ENCODE measurements at places on chromosomes 2 and 18.

DNA sequence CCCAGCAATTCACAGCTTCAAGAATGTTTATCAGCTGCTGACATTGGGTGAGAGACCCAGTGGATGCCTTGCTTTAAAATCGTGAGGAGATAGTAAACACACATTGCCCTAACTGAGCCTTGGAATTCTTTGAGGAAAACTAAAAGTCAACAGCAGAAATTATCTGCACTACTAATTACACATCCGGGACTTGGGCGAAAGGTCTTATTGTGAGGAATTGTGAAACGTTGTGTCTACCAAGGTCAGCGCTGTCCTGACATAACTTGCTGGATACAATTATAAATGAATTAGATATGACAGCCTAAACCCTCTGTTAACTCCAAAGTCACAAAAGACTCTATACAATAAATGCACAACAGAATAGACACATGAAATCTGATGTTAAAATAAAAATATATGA is 121.4 kb downstream of the ST6GAL2 start:
- no peak for DNase-seq

DNA sequence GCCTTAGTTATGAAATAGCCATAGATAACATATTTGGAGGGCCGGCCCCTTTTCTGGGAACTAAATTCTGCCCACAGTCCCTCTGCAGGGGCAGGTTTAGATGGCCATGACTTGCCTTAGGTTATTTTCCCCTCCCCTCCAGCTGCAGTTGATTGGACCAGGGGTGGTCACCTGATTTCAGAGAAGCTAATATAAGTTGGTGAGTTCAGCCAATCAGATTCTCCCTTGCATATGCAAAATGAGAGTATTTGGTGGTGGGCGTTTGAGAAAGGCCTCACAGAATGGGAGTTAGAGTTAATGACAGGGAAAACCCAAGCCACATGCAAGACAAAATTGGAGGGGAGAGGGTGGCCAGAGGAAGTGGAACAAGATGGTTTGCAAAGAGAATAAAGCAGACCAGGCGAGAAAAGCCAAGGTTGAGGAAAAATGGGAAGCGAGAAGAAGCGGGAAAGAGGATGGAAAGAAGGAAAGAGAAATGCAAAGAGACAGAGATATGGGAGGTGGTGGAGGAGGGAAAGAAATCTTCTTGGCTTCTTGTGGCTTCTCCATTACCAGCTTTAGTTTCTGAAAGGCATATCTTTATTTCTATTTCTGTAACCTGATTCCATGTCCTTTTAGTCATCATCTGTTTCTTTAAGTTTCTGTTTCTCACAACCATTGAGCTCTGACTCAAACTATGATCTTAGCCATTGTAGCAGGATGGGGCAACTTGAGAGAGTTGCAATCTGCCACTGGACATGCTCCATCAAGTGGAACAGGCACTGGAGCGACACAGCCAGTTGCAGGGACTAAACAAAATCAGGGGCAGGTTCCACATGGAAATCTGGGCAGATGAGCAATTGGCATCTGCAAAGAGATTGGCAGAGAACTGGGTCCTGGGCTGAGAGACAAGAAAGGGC is 108.1 kb upstream of the SIX3 start:
- no peak for DNase-seq

GRCh38 chr2:149924028-149924427 is 336.5 kb upstream of the MMADHC start:
- no peak for DNase-seq

- no peak for DNase-seq
Measured at GRCh38 chr2:170739048-170739447, 23.9 kb downstream of the SP5 start.

- DNase-seq: no peak
Measured at GRCh38 chr2:43293744-43294695, 67.6 kb upstream of the ZFP36L2 start.

DNA sequence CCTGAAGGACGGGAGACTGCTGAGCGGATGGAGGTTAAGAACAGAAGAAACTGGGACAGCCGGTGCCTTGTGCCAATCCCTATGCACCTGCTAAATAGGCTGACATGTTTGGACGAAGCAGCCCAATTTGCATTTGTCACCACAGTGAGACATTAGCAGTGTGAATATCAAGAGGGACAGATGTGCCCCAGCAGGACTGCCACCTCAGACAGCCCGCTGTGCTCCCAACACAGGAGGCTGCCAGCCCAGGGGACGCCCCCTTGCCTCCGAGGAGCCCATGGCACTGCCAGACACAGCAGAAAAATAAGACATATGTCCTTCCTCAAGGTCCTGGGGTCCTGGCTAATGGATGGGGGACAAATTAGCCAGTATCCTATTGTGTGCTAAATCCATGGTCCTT is 306.7 kb upstream of the POU3F3 start:
- no peak for DNase-seq

DNA sequence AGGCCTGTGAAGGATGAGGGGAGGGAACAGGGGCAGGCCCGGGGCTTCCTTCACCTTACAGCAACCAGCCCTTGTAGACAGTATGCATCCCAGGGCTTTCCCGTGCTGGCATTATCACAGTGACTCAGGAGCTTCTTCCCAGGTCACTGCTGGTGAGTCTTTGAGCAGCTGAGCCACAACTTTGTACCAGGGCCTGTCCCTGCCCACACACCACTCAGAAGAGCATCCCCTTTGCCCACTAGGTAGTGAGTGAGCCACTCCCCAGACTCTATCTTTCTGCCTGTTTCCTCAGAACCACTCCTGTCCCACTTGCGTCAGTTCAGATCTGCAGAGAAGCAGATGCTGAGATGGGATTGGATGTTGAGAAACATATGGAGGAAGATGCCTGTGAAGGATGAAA is 69.6 kb upstream of the ALPP start:
- DNase-seq: no peak

GRCh38 chr2:60341151-60341550 is 212.3 kb downstream of the BCL11A start:
- no peak for DNase-seq

GRCh38 chr2:178700922-178701342 is 106.3 kb downstream of the TTN start:
- DNase-seq: no peak

GRCh38 chr2:20579866-20580265 is 71.0 kb downstream of the HS1BP3 start:
- DNase-seq: no peak

GRCh38 chr18:48351216-48352050 is 57.8 kb downstream of the ZBTB7C start:
- no peak for DNase-seq

DNA sequence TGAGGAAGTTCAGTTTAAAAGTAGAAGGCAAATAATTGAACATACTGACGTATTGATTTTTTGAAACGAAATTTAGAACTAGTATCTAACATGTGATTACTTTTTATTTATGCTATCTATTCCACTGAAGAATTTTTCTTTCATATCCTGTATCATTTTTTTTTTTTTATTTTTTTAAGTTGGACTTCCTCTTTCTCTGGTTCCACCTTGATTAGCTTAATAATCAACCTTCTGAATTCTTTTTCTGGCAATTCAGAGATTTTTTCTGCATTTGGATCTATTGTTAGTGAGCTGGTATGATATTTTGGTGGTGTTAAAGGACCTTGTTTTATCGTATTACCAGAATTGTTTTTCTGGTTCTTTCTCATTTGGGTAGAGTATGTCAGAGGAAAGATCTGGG is 411.2 kb downstream of the SOX11 start:
- DNase-seq: no peak

DNA sequence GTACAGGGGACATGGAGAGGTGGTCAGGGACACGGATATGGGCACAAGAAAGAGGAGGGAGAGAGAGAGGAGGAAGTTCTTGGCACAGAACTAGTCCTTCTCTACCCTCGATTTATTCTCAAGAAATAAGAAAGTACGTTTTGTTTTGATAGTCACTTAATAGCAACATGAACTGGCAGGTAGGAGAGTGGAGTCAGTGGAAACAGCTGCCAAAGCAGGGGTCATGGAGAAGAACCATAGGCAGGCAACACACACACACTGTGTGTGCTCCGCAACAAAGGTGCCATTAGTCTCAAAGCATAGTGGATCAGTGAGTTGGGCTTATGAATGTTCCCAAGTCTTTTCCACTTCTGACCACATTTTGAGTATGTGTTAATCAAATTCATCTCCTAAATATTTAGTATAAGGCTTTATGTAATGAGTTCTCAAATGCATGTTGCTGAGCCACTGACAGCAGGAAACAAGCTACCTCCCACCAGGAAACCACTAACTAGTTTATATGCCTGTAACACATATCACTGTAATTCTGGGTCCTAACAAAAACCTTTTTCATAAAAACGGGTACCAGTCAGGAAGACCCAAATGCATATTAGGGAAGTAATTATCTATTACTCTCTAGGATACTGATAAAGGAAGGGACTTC is 41.1 kb downstream of the IWS1 start:
- no peak for DNase-seq

GRCh38 chr2:117339980-117340379 is 474.5 kb upstream of the DDX18 start:
- no peak for DNase-seq

DNA sequence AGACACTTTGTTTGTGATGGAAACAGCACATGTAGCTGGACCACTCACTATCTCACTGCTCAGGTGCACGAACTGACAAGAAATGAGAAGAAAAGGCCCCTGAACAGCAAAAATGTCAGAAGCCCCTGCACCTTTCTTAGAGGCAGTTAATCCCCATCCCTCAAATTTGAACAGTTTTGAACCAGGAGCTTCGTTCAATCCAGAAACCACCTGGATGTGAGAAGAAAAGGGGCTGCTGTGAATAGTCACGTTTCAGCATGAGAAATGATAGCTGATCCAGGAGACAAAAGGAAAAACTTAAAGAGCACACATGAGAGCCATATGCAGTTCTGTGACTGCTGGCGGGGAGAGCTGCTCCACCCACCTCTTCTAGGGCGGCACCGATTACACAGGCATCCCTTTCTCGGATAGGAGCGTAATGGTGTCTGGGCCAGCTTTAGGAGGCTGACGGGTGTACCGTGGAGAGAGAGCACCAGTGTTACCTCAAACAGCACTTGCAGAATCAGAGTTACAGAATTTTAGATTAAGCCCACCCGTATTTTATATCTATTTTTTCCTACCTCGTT is 117.0 kb upstream of the EML6 start:
- DNase-seq: no peak

GRCh38 chr2:61733563-61733962 is 120.3 kb downstream of the FAM161A start:
- no peak for DNase-seq

Data from stimulated activated CD8-positive, alpha-beta memory T cell treated with anti-CD3 and anti-CD28 coated beads, Interleukin-2, amount 100 ng/mL, for 1 hour (primary cell).